ENCODE measurements at places on chromosomes 11 and 22.

DNA sequence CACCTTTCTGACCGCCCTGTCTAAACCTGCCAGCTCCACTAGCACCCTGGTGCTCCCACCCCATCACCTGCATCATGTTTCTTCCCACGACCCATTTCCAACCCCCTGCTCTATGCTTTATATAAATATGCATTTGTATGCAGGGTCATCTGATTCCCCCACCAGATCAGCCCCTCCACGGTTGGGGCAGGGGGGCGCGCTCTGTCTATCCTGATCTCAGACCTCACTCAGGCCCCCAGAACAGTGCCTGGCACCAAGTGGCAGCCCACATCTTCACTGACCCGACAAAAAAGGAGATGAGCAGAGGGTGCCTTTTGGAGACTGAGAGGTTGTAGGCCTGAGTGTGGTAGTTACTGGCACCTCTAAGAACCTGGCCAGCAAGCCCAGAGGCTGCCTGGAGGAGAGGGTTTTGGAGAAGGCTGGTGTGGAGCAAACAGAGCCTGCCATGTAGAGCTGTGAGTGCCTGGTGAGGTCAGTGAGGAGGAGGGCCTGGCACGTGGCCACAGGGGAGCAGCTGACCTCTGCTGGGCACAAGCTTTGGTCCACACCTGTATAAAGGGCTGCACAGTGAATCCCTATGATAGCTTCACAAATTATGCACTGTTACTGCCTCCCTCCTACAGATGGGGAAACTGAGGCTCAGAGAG is 86.3 kb upstream of the RTL6 start:
- no peak for DNase-seq

GRCh38 chr22:40450616-40451015 is 80.2 kb downstream of the SGSM3 start:
- DNase-seq, result no peak

DNA sequence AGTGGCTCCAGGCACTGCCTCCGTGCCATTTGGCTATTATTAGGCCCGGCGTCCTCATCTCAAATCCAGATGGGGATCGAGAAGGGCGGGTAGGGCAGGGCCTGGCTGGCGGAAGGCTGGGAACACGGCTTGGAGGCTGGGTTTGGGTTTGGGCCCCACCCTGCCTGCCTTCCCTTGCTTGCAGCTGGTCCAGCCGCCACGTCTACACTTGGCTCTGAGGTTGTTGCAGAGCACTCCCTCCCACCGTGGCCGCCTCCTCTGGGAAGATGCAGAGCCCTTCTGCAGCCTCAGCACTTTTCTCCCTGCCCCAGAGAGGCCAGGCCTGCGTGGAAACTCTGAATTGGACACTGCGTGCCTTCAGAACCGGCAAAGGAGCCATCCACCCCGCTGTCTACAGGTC is 5.2 kb upstream of the SMTN start:
- no peak for DNase-seq

- DNase-seq, result no peak
Observed at GRCh38 chr11:128908391-128909246, 17.5 kb downstream of the KCNJ5 start.

- no peak for DNase-seq
Observed at GRCh38 chr22:37427135-37427710, at the start of gene ELFN2. ELFN2 (minus strand) TSS chr22:37427479; CDS start chr22:37375534, 51,945 bp downstream.

DNA sequence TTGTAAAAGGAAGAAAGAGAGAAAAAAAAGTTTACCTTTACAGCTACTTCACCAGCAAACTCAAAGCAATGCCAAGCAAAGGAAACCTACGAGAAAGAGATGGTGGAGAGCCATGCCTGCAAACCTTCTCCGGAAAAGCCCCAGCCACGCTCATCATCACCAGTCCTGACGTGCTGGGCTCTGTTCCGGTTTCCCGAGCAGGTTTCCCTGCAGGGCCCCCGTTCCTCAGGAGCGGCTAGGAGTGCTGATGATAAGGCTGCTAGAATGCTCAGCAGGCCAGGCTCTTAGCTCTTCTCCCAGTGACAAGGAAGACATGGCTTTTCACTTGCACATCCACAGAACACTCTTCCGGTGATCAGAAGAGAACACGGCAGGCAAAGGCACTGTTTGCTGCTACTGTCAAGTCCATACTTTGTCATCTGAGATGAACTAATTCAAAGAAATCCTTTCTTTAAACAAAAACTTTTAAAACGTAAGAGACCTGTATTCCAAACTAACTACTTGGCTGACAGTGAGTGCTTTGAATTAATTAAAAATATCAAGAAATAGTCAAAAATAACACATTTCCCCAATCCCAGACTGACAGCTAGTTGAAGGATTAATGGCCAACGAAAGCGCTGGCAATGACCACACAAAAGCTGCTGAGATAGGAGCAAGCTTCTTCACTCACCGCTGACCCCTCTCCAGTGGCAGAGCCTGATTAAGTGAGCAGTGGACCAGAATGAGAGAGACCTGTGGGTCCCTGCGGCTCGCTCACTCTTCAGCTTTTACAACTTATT is 35.8 kb downstream of the DUSP8 start:
- DNase-seq, result no peak

DNA sequence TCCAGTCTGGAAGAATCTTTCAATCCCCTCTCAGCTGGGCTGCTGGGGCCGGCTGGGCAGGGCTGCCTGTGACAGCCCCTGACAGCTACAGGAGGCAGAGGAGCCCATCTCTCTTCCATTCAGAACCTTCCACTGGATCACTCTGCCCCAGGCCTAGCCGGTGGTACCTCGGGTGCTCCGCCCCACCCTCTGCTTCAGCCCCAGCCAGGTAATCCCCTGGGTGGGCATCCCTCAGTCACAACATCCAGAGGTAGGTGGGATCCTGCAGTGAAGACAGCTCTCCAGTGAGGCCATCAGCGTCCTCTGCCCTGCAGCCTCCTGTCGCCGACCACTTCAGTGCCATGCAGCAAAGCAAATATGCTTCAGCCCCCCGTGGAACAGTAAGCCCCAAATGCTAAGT is 223.7 kb downstream of the DSCAML1 start:
- no peak for DNase-seq

- no peak for DNase-seq
Observed at GRCh38 chr11:699753-700152, 4.1 kb downstream of the TMEM80 start.

DNA sequence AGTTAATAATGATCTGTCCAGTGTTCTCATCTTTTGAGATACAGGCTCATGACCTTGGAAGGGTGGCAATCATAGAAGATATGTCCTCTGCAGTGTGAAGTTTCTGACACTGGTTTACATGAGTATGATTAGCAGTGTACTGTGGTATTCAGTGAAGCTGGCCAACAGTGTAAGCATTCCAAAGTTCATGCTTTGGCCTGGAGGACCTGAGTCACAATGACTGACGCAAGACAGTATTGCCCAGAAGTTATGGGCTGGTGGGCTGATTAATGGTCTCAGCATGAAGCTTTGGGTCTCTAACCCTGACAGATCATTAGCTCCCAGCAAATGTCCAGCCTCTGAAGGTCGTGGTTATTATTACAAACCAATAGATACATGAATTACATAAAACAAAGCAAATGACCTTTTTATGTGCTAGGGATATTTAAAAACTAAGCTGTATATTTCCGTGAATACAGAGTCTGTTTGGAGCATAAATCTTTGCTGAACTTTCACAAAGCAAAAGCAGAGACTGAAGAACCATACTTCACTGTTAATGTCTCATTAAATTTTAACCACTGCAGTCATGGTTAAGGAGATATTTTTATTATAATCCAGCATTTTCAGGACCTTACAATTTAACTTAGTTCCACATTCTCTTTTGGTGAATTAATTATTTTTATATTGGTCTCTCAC is 28.3 kb upstream of the USP47 start:
- peak; percentile 8 for DNase-seq

DNA sequence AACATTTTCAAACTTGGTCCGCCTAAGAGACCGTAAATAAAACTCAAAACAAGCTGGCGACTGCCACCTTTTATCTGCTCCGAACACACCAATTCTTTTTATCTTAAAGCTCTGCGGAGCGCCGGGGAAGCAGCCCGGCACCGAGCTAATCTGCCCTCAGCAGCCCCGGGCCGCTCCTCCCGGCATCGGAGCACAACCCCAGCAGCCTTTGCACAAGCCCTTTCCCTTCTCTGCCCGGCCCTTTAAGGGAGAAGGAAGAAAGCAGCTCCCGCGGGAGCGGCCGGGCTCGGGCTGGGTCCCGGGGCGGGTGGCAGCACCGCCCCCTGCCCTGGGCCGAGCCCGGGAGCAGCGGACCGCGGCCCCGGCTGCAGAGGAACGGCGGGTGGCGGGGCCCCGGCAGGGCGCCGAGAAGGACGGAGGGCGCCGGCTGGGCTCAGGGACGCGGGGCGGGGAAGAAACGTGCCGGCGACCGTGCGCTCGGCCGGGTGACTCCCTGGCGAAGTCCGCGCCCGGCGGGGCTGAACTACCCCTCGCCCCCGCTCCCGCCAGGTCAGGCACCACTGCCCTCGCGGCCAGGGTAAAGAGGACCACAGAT is 133.6 kb upstream of the C11orf58 start:
- no peak for DNase-seq

- DNase-seq, result no peak
Observed at GRCh38 chr22:46029036-46029435, 52.1 kb upstream of the WNT7B start.

DNA sequence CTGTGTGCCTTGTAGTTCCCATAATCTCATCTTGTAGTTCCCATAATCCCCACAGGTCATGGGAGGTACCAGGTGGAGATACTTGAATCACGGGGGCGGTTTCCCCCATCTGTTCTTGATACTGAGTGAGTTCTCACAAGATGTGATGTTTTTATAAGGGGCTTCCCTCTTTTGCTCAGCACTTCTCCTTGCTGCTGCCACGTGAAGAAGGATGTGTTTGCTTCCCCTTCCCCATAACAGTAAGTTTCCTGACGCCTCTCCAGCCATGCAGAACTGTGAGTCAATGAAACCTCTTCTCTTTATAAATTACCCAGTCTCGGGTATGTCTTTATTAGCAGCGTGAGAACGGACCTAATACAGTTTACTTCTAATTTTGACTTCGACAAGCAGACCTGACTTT is 14.0 kb upstream of the SMIM38 start:
- DNase-seq, result no peak

DNA sequence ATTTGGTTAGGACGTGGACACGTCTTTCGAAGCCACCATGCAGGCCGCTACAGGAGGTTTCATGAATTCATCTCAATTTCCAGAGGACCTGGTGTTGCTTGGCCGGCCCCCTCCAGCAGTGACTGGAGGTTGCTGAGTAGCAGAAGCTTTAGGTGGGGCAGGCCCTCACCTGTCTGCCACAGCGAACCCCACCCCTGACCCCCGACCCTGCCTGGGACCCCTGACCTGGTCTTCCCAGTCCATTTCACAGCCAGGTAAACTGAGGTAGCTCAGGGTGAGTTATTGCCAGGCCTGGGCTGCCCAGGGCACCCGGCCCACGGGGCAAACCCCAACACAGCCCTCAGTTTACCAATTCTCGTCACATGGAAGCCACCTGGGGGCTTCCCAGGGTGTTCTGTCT is 39.1 kb upstream of the SMIM38 start:
- no peak for DNase-seq

DNA sequence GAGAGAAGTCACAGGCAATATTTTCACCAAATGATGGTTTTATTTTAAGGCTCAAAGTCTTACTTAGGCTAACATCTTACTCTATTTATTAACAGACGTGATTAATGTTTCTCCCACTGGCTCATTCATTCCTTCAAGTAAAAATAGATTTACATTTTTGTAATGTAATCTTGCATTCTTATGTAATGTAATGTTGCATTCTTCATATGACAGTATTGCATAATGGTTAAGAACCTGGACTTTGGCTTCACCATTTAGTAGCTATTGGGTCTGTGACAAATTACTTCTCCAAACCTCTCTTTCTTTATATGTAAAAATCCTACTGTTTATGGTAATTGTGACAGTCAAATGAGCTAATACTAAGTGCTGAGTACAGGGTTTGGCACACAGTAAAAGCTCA is 3.3 kb upstream of the DIXDC1 start:
- DNase-seq, result no peak

DNA sequence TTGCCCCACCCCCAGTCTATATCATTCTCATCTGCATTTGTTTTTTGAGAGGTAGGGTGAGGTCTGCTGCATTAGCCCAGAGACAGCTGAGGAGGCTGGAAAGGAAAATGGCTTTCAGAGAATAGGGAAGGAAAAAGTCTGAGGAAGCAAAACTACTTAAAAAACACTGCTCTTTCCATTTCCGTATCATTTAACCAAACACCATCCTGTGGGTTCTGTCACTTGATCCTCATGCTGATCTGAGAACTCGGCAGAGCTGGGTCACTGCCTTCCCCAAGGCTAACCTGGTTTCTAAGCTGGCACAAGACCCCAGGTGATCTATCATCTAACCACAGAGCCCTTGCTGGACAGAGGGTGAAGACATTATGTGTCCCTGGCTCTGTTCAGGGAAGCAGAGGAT is 1.2 kb downstream of the FOLR2 start:
- no peak for DNase-seq

DNA sequence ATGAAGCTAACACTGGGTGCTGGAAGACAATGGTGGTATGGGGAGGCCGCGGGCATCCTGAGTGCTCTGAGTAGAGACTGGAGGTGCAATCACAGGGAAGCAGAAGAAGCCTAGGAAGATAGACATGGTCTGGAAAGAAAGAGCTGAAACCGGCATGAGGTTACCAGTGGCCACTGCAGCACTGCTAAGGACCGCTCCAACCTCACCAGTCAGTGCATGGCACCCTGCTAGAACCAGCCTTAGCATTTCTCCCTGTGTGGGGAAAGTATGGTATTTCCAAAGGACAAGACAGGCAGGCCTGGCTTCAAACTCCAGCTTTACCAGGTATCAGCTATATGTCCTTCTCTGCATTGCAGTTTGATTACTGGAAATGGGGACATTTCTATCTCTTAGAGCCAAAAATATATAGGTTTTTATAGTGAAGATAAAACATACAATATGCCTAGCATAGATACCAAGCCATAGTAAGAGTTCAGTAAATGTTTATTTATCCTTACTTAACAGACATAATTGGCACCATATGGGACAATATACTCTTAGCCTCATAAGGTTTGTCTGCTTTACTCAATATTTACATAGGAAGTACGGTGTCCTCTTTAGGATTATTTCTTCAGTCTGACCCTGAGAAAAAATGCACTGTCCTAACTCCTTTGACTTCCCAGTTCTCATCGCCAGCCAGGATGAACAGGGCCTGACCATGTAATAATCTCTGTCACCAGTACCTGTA is 231.1 kb downstream of the TENM4 start:
- no peak for DNase-seq

DNA sequence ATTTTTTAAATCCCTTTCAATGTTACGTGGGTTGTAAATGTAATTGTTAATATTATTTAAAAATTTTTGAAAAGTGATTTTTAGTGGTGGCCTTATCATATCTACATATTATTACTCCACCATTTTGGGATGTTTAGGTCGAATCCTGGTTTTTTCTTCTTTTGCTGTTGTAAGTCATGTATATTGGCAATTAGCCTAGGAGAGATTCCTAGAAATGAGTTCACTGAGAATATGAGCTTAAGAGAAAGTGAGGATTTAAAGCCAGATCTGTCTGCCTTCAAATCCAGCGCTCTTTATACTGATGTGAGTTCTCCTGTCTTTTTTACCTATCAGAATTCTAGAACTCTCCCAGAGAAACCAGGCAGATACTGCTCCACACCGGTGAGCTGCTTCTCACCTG is 56.1 kb downstream of the PTPRJ start:
- no peak for DNase-seq

GRCh38 chr11:134124660-134125451 is 56.0 kb downstream of the JAM3 start:
- no peak for DNase-seq
